ENCODE measurements at places on chromosomes 7 and 10.

DNA sequence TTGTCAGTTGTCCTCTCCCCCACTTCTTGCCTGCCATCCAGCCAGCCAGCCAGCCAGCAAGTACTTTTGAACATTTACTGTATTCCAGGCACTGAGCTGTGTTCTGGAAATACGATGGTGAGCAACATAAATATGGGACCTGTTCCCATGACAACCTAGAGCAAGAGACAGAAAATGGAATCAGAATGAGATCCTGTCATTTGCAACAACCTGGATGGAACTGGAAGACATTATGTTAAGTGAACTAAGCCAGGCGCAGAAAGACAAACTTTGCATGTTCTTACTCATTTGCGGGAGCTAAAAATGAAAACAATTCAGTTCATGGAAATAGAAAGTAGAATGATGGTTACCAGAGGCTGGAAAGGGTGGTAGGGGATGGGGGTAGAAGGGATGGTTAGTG, 140.7 kb downstream of the ICA1 start:
- DNase-seq = no peak

DNA sequence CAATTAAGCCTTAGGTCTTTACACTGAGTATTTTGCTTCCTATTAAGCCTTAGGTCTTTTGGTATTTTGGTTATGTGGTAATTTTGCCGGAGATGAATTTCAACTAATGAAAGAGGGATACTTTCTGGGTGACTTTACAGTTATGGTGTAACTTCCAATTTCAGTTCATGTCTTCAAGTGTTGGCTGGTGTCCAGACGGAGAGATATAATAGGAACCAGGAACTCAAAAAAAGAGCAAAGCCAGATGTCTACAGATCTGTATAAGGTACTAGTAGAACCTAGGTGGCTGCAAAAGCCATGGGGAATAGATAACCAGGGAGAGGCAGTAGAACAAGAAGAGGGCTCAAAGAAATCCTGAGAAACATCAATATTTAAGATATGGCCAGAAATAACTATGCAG, 12.3 kb downstream of the ERCC6 start:
- DNase-seq = no peak

DNA sequence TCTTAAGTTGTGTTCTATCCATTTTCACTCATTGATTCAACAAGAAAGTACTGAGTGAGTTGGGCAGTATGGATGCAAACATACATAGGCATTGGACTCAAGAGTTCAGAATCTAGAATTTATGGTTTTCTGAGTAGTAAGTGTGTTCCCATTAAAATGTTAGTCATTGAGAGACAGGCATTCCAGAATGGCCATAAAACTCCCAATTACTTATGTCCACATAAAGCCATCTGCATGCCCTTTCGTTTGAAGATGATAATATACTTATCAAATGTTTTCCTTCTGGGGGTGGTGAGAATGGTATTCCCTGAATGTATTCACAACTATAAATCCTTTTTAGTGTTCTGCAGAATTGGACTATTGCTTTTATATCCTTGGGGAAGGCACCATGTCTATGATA, 131.6 kb downstream of the CD36 start:
- no peak for DNase-seq

DNA sequence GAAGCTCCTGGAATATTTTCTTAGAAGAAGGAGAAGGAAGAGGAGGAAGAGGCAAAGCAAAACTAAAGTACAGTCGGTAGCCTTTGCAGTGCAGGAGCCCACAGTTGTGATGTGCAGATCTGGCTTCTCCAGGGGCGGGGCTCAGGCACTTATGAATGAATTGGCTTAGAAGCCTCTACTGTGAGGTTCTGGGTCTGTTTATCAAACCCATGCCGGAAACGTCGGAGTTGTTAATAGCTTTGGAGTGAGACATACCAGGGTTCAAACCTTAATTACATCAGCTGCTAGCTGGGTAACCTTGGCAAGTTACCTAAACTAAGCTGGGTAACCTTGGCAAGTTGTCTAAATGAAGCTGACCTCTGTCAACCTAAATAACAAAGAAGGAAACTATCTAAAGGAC, 89.3 kb upstream of the PITRM1 start:
- no peak for DNase-seq

DNA sequence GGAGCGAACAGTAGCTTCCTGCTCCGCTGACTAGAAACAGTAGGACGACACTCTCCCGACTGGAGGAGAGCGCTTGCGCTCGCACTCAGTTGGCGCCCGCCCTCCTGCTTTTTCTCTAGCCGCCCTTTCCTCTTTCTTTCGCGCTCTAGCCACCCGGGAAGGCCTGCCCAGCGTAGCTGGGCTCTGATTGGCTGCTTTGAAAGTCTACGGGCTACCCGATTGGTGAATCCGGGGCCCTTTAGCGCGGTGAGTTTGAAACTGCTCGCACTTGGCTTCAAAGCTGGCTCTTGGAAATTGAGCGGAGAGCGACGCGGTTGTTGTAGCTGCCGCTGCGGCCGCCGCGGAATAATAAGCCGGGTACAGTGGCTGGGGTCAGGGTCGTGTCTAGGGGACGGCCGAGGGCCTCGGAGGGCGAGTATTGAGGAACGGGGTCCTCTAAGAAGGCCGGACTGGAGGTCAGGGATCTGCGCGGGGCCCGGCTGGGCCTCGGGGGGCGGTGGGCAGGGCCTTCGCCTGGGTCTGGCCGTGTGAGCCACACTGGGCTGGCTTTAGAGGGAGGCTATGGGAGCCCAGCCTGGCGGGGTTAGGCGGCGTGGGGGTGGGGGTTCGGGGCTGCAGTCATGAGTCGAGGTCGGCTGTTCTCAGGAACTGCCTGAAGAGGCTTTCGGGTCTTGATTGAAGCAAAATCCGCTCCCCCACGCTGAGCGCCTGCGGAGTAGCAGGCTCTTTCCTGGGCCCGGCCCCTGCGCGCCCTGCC, at the start of gene CDK1:
Gene CDK1 (plus strand): TSS at position 265 of the 757 bp plus-strand sequence. CDS start 1,688 bp downstream, outside the sequence.
- DNase-seq = peak; percentile 96

GRCh38 chr7:47852330-47853245, 95.7 kb downstream of the PKD1L1 start:
- no peak for DNase-seq

- DNase-seq = no peak
These were observed 219.5 kb upstream of the HPS1 start for GRCh38 chr10:98666276-98666675.

- DNase-seq = no peak
These were observed 86.6 kb downstream of the FRMD4A start for GRCh38 chr10:14244147-14244546.
